ENCODE measurements at places on chromosomes 6 and 20.

GRCh38 chr6:83920017-83920416 lies 60.5 kb downstream of the CYB5R4 start:
- DNase-seq = peak; percentile 72

DNA sequence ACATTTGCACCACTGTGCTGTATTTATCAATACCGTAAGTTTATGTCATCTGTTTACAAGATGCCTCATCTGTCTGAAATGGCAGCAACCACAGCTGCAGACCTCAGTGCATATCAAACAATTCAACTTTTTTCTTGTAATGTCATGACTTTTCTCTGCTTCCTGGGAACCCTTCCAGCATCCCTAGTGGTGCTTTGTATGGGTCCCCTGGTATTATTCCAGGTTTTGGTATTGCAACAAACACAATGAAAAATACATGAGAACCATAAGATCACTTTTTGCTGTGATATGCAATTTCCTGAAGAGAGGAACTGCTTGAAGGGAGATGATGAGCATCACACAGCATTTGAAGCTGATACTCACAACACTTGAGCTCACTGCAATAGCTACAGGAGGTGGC lies 12.0 kb upstream of the TXNDC5 start:
- no peak for DNase-seq

DNA sequence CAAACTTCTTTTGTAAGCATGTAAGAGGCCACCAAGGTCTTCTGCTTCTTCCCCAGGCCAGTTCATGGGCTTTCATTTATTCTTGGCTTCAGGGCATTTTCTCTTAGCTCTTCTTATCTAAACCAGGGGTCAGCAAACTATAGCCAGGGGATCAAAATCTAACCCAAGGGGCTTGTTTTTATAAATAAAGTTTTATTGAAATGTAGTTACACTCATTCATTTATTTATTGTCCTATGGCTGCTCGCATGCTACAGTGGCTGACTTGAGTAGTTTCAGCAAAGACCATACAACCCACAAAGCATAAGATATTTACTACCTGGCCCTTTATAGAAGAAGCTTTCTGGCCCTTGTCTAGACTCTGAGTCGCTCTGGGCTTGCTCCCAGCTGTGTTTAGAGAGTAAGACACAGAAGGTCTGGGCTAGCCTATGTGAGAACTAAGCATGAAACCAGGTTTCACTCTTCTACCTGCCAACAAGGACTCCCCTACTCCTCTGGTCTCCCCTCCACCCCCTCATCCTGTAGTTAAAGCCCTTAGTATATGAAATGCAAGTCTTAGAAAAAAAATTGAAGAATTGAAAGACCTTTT lies 43.2 kb downstream of the KHDC1L start:
- DNase-seq = no peak

DNA sequence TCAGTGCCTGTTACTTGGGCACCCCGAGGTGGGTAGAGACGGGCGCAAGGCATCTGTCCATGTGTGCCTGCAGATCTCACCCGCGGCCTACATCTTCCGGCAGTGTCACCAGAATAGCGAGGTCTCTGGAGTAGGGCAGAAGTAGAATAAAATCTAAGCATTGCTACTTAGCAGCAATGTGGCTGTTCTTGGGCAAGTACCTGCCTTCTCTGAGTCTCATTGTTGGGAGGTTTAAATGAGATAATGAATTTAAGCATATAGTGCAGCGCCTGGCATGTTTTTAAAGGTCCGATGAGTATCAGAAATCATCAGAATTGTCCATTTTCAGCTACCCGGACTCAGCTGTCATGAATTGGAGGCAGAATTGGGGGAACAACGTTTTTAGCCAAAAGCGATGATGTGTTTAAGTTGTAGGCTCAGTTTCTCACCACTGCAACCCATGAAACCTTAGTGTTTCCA lies 800 bp downstream of the ABCC10 start:
- DNase-seq = no peak

DNA sequence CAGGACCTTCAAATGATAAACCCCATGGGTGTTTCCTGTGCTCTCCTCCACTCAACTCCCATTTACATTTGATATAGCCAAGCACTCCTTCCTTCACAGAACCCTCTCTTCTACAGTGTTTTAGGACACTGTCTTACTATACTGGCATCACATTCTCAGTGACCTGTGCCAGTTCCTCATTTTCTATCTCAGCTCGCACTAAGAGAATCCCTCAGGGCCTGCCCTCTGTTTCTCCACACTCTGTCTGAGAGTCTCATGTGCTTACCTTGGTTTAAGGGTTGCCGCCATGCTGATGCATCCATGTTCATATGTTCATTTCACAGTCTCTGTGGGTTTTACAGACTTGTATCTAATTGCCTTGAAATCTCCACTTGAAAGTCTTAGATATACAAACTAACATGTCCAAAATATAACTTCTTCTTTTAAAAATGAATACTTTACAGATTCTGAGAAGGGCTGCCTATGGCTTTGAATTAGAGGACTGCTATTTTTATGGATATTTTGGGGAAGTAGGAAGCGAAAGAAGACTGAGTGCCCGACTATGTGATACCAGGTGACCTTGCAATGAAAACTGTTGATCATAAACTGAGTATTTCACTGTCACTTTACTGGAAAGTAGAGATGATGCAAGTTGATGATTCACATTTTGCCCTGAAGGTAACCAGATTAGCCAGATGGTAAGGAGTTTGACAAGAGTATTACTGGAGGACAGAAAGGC lies 153.1 kb upstream of the SIM1 start:
- peak; percentile 13 for DNase-seq

DNA sequence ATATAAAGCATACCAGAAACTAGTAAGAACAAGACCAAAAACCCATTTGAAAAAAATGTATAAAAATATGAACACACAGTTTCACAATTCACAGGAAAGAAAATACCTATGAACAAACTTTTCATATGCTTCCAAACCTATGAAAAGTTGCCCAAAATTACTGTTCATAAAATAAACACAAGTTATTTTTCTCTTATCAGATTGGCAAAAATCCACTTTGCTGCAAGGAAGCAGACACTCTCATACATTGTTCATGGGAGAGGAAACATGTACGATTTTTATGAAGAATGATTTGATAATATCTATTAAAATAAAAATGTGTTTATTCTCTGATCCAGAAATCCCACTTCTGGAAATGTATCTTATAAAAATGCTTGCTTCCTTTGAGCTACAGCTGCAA lies 40.0 kb upstream of the OCSTAMP start:
- DNase-seq = no peak

GRCh38 chr20:9269280-9269971 lies 200.5 kb downstream of the PLCB4 start:
- DNase-seq = peak; percentile 5

DNA sequence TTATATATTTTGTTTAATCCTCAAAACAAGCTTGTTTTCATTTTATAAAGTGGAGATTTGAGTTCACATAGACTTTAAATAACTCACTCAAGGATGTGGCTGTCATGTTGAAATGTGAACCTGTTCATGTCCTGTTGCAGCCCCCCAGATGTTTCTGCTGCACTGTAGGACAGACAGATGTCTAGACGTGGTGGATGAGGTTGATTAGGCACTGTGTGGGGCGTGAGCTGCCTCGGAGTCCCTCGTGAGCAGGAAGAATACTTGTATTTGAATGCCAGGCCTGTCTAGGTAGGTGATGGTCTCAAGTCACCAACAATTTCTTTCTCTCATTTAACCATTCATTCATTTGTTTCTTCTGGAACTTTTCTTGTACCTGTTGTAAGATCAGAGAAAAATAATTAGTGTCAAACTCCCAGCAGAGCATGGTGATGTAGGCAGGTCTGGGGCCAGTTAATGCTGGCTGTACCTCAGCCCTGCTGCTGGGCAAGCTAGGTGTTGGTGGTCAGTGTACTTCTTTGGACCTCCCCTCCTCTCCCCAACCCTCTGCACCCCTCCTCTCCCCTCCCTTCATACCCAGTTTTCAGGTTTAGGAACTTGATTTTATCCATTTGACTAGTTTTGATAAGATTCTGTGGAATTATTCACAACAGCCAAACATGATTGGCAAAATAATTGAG lies 34.0 kb downstream of the AFDN start:
- DNase-seq = no peak

DNA sequence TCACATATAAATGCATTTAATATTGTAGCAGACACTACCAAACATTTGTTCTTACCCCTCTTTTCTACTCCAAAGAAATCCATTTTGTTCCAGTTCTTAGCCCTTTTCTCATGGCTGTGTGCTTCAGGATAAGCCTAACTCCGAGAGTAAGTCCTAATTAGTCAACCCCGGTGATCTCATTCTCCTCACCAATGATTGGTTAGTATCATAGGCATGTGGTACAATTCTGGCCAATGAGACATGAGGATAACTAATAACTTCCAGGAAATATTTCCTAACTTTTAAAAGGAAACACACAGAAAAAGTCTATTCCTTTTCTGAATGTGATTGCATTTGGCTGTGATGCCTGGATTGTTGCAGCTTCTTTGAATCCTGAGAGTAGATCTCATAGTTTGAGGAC lies 116.0 kb downstream of the GPR63 start:
- DNase-seq = no peak

GRCh38 chr6:42185597-42185996 lies 9.2 kb downstream of the GUCA1B start:
- no peak for DNase-seq

GRCh38 chr20:61561111-61561830 lies 309.2 kb downstream of the CDH4 start:
- DNase-seq = no peak

- DNase-seq = peak; percentile 24
Measured at GRCh38 chr20:1357921-1358671, 29.2 kb upstream of the SDCBP2 start.

GRCh38 chr20:43824309-43825050 lies 90.2 kb upstream of the TOX2 start:
- DNase-seq = no peak

DNA sequence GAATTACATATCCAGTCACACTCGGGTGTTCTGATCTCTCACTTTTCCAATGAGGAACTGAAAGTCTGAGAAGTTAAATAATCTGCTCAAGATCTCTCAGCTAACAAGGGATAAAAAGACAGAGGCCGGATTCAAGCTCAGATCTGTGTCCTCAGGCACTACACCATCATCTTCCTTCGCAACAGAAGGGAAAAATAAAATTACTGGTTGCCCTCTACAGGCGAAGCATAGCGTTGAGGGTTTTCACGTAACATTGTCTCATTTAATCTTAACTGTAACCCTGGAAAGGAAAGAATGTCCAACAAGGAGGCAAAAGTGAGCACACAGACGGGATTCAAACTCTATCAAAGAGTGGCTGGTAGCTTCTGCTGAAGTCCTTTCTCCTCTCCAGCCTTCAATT lies 67.8 kb upstream of the ANKEF1 start:
- DNase-seq = no peak

GRCh38 chr6:43679057-43679456 lies 8.5 kb downstream of the MRPS18A start:
- no peak for DNase-seq

- DNase-seq = peak; percentile 81
Measured at GRCh38 chr6:151317103-151317994, 74.0 kb downstream of the ZBTB2 start.

DNA sequence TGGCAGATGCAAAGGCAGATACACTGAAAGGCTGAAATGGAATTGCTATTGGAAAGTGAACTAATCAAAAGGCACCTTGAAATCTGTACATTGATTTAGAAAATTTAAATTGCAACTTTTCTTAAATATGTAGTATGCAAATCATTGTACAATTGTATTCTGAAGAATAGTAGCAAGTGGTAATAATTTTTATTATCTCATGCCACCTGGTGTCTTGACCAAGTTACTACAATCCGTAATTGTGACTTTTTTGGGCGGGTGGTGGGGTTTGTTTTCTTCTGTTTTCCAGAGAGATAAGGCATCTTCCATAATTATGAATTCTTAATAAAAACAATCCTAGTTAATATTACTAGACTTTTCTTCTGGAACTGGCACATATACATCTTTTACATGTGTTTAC lies 12.5 kb upstream of the BCKDHB start:
- no peak for DNase-seq

DNA sequence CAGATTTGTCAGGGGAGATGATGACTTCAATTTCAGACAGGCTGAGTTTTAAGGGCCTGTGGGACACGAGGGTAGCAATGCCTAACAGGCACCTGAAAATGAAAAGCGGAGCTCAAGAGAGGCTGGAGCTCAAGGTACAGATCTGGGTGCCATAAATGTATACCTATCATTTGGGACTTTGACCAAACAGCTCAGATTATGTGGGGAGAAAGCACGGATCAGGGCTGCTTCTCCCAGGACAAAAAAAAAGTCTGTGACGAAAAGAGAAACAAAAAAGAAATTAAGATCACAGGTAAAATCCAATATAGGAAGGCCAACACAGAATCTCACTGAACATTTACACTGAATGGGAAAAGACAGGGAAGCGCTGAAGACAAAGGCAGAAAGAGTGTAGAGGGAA lies 1.9 kb downstream of the PRELID3B start:
- DNase-seq = no peak
